ENCODE measurements at places on chromosomes 12 and 14.

GRCh38 chr14:101151226-101151926 lies 247.9 kb upstream of the RTL1 start:
- no peak for DNase-seq

DNA sequence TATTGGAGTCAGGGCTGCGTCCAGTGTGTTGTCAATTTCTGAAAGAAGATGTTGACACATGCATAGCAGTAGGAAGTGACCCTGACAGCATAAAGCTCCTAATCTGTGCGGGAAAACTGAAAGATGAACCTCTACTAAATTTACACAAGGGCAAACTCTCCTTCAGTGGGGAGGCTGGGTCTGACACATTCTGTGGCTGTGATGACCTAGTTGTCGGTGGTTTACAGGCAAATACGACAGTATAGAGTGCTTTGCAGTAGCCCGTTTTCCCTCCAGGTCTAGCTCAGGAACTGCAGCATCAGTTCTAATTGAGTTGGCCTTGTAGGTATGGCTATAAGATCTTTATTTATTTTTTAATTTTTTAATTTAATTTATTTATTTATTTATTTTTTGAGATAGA lies 14.8 kb upstream of the GABARAPL1 start:
- no peak for DNase-seq

DNA sequence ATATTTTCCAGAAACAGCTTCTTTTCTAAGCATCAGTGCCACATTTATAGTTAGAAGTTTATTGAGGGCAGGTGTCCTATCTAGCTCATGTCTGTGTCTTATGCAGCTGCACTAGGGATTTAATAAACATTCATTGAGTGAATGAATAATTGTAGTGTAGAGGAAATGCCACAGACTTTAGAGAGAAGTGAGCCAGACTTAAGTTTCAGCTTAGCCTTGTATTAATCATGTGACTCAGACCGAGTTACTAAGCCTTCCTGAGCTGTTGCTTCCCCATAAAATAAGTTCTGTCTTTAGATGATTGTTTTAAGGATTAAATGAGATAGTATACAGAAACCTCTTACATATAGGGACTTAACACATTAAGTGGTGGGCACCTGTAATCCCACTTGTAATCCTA lies 236.1 kb upstream of the DDHD1 start:
- no peak for DNase-seq

GRCh38 chr12:26746121-26746714 lies 86.8 kb downstream of the ITPR2 start:
- no peak for DNase-seq

- DNase-seq, result no peak
These were observed 155.1 kb downstream of the KIF21A start for GRCh38 chr12:39287817-39288216.
